ENCODE measurements at places on chromosomes 6 and 20. TPM values are rescaled to one million over a fixed set of nuclear protein-coding genes. Genes with fewer than 3 reads are reported as not detected.

The SNAP25 gene
- not detected for total RNA-seq

The CENPW gene
- total RNA-seq = 14.3 TPM

The TRIM31 gene
- not detected for total RNA-seq

The FOXF2 gene
- not detected for total RNA-seq

The SYNE1 gene
- 162 TPM for total RNA-seq

The CARMIL1 gene
- not detected for total RNA-seq

The SLC17A1 gene
- total RNA-seq = not detected

The KCNK16 gene
- total RNA-seq = not detected

The SMIM13 gene
- total RNA-seq = 6.9 TPM

The BPI gene
- total RNA-seq = not detected

The BLOC1S5 gene
- total RNA-seq = 21.0 TPM

The LRRC73 gene
- 0.69 TPM for total RNA-seq

The WFDC2 gene
- not detected for total RNA-seq
